ENCODE measurements at places on chromosomes 6 and 20. TPM values are rescaled to one million over a fixed set of nuclear protein-coding genes. Genes with fewer than 3 reads are reported as not detected.

GRCh38 chr6:11042750-11043377 lies 1.2 kb downstream of the ELOVL2 start:
- no peak for DNase-seq

- DNase-seq, result peak; percentile 89
Measured at GRCh38 chr6:136244061-136244616, 6.0 kb downstream of the MTFR2 start.

GRCh38 chr20:58712151-58712791 lies 19.7 kb downstream of the NPEPL1 start:
- DNase-seq, result no peak

DNA sequence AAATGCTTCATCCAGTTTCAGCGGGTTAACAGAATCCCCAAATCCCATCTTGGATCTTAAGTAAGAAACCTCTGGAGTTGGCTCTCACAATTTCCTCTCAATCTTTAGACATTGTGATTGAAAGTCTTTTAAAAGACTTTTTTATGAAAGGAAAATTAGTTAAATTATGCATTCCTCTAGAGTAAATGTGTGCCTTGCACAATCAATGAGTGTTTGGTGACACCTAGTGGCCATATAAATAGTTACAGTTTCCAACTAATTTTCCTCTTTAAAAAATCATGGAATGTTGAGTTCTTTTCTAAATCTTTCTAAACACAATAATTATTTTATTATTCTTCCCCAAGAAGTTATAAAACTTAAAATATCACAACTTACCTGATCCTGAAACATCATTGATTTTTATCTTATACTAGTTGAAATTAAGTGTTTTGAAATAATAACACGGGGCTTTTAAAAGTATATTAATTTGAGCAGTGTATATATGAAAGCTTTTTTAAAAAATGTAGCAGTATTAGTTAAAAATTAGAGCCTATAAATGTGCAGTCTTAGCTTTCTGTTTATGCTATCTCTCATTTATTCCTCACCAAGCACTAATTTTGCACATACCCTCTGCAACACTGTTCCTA lies 66.4 kb downstream of the PKHD1 start:
- DNase-seq, result peak; percentile 34

GRCh38 chr6:104653781-104654180 lies 205.9 kb downstream of the HACE1 start:
- no peak for DNase-seq

The TPD52L1 gene
- 10.8 TPM for total RNA-seq

- no peak for DNase-seq
Measured at GRCh38 chr6:148591656-148592055, 155.2 kb upstream of the UST start.

DNA sequence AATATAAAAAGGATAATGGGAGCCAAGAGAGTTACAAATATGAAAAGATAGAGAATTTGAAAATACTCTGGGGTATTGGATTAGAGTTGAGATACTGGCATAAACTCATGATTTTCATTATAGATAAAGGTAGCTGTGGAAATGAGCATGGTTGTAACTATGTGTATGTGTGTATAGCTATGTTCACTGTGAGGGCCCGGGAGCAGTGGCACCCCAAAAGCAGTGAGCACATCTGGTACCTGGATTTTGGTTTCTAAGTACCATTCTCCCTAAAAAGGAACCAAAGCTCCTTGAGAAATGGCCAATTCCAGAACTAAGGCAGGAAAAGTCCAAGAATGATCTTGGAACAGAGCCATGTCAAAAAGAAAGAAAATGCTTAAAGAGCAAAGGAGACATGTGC lies 202.4 kb upstream of the QKI start:
- DNase-seq, result no peak

- no peak for DNase-seq
Measured at GRCh38 chr6:150008588-150008987, 16.7 kb downstream of the RAET1L start.

The CLPSL2 gene
- total RNA-seq, result not detected
